ENCODE measurements at places on chromosomes 16 and 17. TPM values are rescaled to one million over a fixed set of nuclear protein-coding genes. Genes with fewer than 3 reads are reported as not detected.

GRCh38 chr17:16425202-16425601 lies 9.8 kb downstream of the TRPV2 start:
- no peak for DNase-seq

DNA sequence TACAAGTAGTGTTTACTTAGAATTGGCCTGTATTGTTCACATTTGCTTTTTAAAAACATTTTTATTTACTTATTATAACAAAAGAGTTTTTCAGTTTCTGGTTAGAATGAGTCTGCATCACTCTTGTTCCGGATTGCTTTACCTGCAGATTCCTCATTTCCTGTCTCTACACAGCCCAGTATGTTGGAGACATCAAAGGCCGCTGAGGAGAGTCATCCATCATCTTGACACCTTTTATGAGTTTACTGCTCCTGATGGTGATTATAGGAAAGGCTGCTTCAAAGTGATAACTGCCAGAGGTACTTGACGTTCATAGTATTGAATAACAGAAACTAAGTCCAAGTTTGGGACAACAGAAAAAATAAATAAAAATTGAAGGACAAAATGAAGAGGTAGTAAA lies 490.5 kb upstream of the CA10 start:
- DNase-seq = no peak

- DNase-seq = no peak
These were observed 60.4 kb downstream of the ZFHX3 start for GRCh38 chr16:72987480-72987901.

GRCh38 chr17:2060681-2061440 lies 6.0 kb downstream of the HIC1 start:
- DNase-seq = no peak

GRCh38 chr17:15175356-15175755 lies 89.8 kb downstream of the PMP22 start:
- no peak for DNase-seq

DNA sequence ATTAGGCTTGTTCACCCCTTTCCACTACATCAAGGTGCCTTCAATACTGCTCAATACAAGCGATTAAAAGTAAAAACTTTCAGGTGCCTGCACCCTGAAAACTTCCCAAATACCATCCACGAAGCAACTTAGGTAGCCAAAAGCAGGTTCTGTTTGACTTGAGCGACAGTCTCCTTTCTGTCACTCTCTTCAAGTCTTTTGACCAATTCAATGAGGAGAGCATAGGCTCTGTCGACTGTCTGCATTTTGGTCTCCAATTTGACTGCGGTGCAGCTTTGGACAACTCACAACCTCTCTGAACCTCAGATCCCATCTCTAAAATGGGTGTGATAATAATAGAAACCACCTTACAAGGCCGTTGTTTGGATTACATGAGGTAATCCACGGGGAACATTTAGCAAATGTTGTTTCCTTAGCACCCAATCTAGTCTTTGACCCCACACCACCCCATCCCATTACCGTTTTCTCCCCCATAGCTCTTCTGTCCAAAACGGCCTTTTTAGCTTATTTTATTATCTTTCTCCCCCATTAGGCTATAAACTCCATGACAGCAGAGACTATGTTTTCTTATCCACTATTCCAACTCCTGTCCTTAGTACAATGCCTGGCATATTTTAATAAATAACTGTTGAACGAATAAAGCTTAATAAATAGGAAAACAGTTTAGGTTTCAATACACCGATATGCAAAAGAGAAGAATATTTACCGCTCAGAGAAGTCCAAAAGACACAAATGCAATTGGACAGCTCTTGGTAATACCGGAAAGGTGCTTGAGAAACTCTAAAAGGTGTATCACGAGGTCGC lies 999 bp downstream of the MARF1 start:
- no peak for DNase-seq

Gene RPUSD1
- total RNA-seq = 17.2 TPM

DNA sequence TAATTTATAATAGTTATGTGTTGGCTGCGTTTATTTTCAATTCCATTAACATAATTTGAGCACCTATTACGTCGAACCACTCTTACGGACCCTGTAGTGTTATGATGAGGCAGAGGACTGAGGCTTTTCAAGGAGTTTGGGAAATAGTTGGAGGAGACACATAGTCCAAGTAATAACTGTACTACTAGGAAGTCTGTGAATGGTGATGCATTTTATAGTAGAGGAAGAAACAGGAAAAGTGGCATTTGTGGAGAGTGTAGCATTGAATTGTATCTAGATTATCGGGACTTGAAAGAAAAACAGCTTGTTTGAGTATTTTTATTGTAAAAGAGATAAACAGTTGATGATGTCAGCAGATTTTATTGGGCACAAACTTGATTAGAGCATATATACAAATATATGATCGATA lies 1.7 kb downstream of the NFATC3 start:
- DNase-seq = no peak

DNA sequence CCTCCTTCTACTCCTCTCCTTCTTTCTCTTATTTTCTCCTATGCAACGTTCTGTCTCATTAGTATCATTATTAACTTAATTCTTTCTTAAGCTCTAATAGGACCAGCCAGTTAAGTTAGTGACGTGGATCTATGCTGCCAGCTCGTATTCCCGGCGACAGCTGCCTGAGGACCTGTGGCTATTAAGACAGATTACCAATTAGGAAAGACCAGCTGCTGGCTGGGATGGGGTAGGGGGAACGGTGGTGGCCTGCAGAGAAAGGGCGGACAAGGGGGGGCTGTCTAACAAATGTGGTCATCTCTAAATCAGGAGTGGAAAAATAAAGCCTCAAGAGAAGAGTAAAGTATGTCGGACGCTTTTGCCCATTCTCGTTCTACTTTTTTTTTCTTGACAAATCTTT lies 770 bp upstream of the MYH3 start:
- no peak for DNase-seq

DNA sequence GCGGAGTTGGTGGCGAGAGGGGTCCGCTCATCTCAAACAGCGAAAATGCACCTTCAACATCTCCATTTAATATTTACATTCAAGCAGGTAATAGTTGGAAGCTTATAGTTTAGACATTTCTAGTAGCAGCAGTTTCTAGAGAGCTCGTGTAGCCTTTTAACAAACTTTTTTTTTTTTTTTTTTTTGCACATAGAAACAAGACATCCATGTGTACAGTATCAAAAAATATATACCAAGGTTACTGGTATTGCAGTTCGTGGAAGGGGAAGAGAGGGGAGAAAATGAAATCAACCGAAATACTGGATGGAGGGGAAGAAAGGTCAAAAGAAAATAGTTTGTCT lies 6.2 kb downstream of the CBX4 start:
- DNase-seq = no peak

Gene PRR15L
- total RNA-seq = 2.2 TPM

Gene SPN
- total RNA-seq = 7.4 TPM

Gene LPCAT2
- 11.3 TPM for total RNA-seq

DNA sequence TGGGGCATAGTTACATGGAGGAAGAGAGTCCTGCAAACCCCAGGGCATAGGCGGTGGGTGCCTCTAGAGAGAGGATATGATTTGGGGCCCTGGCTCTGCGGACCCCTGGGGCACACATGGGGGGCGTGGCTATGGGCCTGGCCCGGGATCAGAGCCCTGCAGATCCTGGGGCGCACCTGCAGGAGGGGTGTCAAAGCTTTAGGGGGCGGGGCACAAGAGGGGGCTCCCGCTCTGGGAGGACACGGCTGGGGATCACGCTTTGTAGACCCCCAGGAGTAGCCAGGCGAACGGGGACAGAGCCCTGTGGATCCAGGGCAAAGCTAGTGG lies 497 bp downstream of the BCL7C start:
- DNase-seq = no peak

- no peak for DNase-seq
These were observed 26.4 kb downstream of the NMT1 start for GRCh38 chr17:45087504-45087975.

Gene NATD1
- 4.2 TPM for total RNA-seq

Gene ATAD5
- 2.7 TPM for total RNA-seq

DNA sequence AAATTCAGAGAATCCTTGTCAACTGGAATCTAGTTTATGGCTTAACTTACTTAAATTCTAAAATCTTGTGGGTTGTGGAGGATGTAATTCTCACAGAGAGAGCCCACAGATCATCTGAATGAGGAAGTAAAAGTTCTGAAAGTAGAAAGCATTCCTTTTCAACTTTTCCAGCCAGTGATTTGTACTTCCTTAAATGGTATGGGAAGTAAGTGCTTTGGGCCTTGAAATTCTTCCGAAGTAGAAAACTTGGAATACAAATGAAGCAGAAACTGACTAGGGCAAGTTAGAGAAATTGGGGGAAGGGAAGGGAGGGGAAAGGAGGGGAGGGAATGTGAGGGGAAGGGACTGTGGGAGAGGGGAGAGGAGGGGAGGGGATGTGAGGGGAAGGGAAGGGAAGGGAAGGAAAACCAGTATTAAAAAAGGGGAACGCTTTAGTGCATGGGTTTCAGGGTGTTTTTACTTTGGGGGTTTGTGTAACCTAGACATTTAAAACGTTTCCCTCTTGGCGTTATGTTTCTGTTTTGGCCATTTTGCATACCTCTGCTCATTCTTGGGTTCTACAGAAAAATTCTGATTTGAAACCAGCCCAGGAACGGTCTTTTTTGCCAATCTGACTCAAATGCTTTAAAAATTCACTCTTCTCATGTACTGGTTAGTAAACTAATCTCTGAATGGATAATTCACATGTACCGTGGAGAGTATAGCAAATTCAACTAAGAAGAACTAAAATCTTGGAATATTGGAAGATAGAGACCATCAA lies 15.5 kb upstream of the SNTB2 start:
- DNase-seq = no peak

DNA sequence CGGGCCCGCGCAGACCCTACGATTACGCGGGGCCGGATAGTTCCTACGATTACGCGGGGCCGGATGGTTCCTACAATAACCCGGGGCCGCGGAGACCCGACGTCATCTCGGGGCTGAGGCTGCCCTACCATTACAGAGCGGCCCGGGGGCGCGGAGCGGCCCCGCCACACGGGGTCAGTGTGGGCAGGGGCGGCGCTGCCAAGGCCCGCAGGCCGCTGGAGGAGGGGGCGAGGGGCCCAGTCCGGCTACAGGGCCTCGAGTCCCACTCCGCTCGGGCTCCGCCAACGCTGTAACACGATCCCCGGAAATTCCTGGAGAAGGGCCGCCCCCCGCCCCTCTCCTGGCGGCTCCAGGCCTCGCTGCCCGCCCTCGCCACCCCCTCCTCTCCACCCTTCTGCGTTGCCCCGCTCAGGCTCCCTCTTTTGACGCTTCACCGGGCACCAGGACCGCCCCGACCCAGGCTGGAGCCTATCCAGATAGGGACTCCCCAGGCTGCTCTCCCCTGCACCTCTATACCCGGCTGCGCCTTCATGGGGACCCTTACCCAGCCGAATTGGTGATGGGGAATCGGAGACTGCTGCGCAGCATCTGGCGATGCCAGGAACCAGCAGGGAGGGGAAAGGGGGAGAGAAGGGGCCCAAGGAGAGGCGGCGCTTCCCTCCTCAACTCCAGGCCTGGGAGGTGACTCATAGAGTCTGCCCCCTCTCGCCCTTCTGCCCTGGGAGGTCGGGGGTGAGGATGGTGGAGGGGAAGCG lies at the start of gene RAB34:
Gene RAB34 (minus strand): TSS at position 291 of the 755 bp plus-strand sequence. CDS start 602 bp downstream, outside the sequence.
- DNase-seq = no peak

DNA sequence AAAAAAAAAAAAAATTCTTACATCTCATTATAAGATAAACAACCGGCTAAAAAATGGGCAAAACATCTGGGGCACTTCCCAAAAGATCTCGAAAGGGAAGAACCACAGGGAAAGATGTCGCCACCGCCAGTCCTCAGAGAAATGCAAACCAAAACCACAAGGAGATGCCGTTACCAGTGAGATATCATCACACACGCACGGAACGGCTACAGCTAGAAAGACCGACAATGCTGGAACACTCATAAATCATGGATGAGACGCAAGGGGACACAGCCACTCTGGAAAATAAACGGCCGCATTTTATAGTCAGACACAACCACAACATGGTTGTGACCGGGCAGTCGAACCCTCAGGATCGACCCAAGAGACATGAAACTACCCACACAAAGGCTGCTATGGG lies 24.5 kb downstream of the WDR45B start:
- DNase-seq = no peak

Gene BORCS6
- total RNA-seq = 9.6 TPM

Gene CES4A
- total RNA-seq = 12.5 TPM

GRCh38 chr17:50322271-50322670 lies 23.7 kb upstream of the XYLT2 start:
- DNase-seq = no peak

GRCh38 chr17:57946798-57947358 lies 8.3 kb downstream of the CUEDC1 start:
- no peak for DNase-seq

Gene CAPNS2
- total RNA-seq = 33.9 TPM

DNA sequence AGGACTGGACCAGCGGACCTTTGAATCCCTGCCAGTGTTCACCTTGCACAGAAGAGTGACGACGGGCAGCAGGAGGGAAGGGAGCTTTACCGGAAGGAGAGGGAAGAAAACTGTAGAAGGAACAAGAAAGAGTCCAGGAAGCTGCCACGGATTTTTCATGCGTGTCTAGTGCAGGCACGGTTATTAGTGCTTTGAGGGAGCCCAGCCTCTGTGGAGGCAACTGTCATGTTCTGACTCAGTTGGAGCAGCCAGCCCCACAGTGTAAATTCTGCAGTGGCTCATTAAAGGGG lies 6.5 kb upstream of the HOXB13 start:
- DNase-seq = no peak

Gene ABCC12
- total RNA-seq = not detected

Gene CIBAR2
- total RNA-seq = not detected

- DNase-seq = no peak
These were observed 20.3 kb upstream of the OR4D1 start for GRCh38 chr17:58127846-58128245.

GRCh38 chr17:42107597-42108576 lies 4.6 kb downstream of the DHX58 start:
- DNase-seq = no peak

- DNase-seq = no peak
These were observed 2.1 kb downstream of the PRR35 start for GRCh38 chr16:561957-562938.

Gene WIPF2
- 10.6 TPM for total RNA-seq

Gene CES5A
- not detected for total RNA-seq

GRCh38 chr17:17237026-17237799 lies at the start of gene FLCN:
Gene FLCN, minus strand, starts transcription at chr17:17237168. Its CDS starts 9,031 bp downstream, at chr17:17228137.
- peak; percentile 93 for DNase-seq

Gene CMTM4
- 15.7 TPM for total RNA-seq

- no peak for DNase-seq
These were observed 19.0 kb downstream of the AXIN1 start for GRCh38 chr16:333406-334094.

DNA sequence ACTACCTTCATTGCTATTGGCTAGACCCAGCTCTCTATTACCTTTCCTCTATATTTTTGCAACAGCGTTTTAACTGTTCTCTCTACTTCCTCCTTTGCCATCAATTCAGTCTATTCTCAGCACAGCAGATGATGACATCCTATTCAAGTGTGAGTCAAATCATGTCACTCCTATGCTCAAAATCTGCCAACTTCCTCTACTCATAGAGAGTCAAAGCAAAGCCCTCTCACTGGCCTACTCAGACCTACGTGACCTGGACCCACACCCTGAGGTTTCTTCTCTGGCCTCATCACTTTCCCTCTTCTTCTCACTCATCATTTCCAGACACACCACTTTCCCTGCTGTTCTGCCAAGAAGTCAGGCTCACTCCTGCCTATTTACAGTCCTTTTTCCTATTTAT lies 289.0 kb upstream of the AXIN2 start:
- no peak for DNase-seq

All from vagina (tissue), 2 donors.